ENCODE measurements at places on chromosomes 4 and X.
A peak's percentile ranks its signal among the peaks of the same experiment; 100 is the strongest.

- peak; percentile 14 for DNase-seq
Observed at GRCh38 chr4:66204534-66205247, 534.4 kb upstream of the EPHA5 start.

- DNase-seq, result no peak
Observed at GRCh38 chr4:123106747-123107146, 184.3 kb upstream of the NUDT6 start.

DNA sequence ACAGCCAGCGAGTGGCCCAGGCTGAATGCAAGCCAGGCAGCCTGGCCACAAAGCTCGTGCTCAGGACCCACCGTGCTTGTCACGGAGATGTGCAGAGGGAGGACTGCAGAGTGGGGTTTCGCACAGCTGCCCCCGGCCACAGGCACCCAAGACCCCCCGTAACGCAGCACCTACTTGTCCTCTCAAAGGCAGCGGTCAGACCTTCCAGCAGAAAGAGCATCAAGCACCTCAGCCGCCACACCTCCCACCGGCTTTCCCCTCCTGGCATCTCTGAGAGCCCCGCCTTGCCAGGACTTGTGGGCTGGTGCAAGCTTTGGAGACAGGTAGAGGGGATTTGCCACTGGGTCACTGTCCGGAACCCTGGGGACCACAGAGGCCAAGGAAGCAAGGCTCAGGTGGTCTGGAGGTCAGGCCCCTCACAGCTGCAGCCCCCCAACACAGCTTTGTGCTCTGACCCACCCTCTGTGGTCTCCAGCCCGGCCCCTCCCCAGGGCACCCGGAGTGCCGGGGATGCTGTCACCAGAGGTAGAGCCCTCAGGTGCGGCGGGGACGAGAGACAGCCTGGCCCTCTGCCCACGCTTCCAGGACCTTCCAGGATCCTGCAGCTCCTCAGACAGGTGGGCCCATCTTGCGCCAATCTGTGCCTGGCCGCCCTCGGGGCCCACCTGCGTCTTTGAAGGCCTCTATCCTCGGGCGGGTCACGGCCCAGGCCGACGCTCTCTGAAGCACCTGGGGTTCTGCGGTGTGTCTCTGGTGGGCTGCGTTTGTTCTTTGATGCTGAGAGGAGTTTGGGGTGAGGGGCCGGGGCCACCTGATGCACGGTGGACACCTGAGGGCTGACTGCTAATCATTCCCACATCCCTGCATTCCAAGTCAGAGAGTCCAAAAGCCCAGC lies 34.4 kb upstream of the HMX1 start:
- DNase-seq, result no peak

GRCh38 chrX:10240918-10241317 lies 84.1 kb downstream of the CLCN4 start:
- no peak for DNase-seq
